ENCODE measurements at places on chromosomes 4 and X.

- peak; percentile 9 for DNase-seq
These were observed 53.4 kb downstream of the ZNF518B start for GRCh38 chr4:10403633-10404445.

GRCh38 chrX:10741003-10741402, 120.6 kb upstream of the MID1 start:
- no peak for DNase-seq

- DNase-seq: no peak
These were observed 931.0 kb downstream of the STIM2 start for GRCh38 chr4:27791640-27792039.

- DNase-seq: peak; percentile 32
These were observed 2.5 kb downstream of the FGF5 start for GRCh38 chr4:80268936-80269335.

- no peak for DNase-seq
These were observed 1372.4 kb downstream of the C4orf33 start for GRCh38 chr4:130468340-130468739.

- no peak for DNase-seq
These were observed 58.0 kb downstream of the CLOCK start for GRCh38 chr4:55488716-55489115.

- DNase-seq: peak; percentile 67
These were observed at the start of gene PARM1 for GRCh38 chr4:74932832-74933561. Gene PARM1, plus strand, starts transcription at chr4:74933116. Its CDS starts 212 bp downstream, at chr4:74933328.

DNA sequence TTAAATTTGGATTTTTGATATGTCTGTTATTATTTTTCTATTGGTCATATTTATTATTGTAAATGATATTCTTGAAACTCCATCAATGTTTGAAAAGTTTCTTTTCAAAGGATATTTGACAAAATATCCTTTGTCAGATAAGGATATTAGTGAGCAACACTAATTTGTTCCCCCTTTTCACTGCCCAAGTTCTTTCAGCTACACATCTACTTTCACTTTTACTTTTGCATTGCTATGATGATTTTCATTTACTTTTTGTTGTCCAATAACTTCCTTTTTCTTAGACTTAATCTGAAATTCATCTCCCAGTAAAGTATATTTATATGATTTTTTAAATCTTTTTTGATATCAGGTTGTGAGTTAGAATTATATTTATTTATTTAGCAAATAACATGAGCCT, 542.3 kb upstream of the ADGRL3 start:
- DNase-seq: no peak

DNA sequence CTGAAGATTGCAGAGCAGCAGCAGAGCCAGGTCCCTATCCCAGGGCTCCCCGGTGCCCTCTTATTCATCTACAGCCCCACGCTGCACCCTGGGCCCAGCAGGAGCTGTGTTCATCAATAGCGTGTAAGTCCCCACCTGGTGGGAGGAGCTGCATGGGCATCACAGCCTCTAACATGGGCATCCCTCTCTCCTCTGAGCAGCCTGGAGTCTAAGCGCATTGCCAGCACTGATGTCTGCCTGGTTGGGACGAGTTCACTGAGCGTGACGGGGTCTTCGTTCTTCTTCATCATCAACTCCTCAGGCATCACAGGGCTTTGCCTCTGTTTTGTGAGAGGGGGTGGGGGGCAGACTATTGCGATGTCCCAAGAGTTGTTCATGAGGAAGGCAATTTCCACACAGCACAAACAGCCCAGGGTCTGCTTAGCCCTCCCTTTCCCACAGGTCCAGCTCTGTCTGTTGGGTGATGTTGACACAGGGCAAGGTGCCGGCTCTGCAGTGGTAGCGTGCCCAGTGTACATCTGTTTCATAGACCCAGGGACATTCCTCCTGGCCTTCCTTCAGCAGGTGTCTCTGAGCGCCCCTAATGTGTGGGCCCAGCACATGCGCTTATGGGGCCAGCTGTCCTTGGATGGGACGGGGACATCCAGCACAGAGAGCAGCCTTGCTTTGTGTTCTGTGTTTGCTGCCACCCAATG, 85.9 kb downstream of the SORCS2 start:
- no peak for DNase-seq

GRCh38 chr4:163540977-163541376, 46.5 kb downstream of the TMA16 start:
- DNase-seq: no peak

GRCh38 chrX:151396042-151396824, 773 bp upstream of the VMA21 start:
- DNase-seq: peak; percentile 76

DNA sequence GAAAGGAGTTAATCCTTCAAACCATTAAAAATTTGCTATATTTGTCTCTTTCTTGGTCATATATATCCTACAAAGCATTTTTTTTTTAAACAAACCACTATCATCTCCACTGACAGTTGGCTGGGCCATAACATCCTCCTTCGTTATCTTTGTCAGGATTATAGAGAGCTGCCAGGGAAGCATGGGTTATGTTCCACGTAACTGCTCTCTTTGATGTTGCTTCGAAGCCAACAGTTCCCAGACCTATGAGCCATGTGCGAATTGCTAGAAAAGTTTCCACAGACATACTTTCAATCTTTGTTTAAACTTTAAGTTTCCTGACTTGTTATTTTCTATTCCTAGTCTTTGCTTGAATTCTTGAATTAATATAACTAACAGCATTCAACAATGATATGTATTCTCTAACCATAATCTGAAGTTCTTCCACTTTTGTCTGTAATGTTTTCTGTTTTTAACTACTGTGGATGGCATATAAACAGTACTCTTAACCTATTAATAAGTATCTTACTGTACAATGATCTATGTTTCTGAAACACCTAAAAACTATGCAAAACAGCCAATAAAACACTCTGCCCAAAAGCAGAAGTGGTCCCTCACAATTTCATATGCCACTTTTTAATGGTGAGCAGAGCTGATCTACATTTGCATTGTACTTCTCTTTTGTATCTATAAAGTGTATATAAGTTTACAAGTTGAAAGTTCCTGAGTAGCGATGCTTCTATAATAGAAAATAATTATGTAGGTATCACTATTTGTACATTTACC, 37.9 kb downstream of the EREG start:
- no peak for DNase-seq

DNA sequence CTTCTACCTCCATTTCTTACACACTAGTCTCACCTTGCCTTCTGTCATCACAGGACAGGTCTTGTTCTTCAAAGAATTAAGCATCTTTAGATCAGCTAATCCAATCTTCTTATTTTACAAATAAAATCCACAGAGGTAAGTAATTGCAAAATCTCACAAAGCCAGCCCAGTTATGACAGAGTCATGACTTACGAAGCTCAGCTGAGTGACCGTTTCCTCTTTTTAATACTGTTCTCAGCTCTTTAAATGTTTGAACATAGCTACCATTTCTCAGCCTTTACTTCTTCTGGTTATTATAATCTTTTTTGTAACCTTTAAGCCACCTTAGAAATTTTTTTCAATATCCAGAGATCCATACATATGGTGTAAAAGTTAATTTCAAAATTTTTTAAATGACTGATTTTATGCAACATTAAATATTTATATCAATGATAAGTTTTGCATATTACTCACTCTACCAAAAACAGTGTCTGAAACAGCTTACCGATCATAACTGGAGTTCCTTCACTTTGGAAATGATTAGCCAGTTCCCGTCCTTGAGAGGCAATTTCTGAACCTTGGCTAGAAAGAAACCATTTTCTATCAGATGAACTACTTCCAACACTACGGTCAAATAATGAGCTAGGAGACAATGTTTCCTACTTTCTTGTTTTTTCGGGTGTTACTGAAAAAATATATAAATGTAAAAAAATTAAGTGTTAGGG, 8.8 kb downstream of the ANKRD37 start:
- DNase-seq: no peak

GRCh38 chr4:5435823-5436222, 272.5 kb downstream of the EVC2 start:
- no peak for DNase-seq

DNA sequence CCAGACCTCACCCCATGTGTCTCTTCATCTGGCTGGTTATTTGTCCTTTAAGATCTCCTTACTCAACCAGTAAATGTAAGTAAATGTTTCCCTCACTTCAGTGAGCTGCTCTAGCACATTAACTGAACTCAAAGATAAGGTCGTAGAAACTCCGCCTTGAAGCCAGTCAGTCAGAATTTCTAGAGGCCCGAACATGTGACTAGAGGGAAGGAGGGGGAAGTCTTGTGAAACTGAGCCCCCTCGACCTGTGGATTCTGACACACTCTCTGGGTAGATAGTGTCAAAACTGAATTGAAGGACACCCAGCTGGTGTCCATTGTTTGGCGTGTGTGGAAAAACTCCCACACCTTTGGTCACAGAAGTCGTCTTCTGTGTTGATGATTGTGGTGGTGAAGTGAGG, 933.9 kb downstream of the ADGRL3 start:
- no peak for DNase-seq

GRCh38 chr4:36343501-36344175, 62.2 kb downstream of the DTHD1 start:
- no peak for DNase-seq

- DNase-seq: peak; percentile 15
These were observed 13.1 kb upstream of the DRP2 start for GRCh38 chrX:101206471-101206870.

DNA sequence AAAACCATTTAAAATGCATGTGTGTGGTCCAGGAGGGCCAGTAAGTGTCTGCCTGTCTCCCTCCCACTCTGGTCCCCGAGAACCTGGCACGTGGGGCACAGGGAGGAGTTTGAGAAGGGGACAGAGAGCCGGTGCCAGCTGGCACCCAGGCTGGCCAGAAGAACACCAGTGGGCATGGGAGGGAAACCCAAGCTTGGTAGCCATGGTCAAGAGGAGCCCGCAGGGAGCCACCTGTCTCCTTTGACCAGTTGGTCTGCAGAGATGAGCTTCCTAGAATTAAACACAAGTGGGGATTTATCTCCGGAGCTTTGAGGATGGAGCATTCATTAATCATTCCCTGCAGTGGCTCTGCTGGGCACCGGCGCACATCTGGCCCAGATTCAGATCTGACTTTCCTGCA, 41.6 kb downstream of the HMX1 start:
- DNase-seq: no peak

DNA sequence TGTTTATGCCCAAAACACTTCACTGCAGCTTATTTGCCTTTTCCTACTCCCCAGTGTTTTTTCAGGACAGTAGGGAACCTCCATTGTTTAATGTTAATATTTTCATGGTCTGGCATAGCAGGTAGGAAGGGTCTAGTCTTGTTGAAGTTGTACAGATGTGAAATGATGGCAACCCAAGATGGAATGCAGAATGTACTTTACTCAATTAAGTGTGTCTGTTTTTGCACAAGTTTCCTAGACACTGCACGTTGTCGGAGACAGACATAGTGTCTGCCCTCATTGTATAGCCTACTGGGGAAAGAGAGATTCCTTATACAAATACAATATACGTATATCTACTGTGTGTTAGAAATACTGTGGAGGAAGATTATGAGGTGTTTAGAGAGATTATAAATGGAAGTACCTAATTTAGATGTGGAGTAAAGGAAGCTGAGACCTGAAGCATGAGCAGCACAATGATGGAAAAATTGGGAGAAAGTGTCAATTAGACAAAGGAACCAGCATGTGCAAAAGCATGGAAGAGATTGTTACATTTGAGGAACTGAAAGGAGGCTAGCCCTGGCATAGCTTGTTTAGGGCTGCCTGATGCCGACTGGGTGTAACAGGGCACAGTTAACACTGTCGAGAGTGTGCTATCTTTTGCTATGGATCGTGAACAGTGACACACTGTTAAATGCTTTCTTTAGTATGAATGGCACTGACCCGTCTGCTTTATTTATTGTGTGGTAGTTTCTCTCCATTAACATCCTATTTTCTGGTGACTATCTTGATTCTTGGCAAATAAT, 18.4 kb downstream of the CPEB2 start:
- DNase-seq: no peak

DNA sequence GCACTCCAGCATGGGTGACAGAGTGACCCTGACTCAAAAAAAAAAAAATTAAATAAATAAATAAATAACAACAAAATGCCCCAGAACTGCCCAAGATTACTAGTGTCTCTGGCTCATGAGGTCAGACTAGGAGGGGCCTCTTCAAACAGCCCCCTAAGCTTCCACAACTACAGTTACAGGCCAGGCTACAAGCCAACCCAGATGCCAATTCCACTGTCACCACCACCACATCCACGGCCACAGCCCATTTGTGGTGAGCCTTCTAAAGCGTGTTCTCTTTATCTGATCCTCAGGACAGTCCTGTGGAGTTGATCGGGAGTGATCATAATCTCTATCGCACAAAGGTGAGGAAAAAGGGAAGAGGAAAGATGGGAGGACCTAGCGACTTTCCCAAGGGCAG, 36.6 kb downstream of the IGFBP7 start:
- no peak for DNase-seq

DNA sequence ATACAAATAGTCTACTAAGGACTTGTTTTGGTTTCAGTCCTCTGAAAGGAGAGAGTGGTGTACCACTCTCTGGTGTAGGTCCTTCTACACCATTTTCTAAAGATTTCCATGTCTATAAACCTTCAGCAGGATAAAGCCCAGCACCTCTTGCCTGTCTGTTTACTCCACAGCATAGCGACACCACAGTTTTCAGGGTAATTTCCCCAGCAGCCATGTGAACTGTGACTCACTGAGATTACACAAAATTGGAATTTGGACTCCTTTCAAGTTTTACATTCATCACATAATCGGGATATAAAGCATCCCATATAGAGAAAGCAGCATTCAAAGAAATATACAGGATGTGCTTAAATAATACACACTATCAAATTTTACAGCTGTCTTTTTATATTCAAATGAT, 229.6 kb downstream of the PRDM5 start:
- DNase-seq: no peak

DNA sequence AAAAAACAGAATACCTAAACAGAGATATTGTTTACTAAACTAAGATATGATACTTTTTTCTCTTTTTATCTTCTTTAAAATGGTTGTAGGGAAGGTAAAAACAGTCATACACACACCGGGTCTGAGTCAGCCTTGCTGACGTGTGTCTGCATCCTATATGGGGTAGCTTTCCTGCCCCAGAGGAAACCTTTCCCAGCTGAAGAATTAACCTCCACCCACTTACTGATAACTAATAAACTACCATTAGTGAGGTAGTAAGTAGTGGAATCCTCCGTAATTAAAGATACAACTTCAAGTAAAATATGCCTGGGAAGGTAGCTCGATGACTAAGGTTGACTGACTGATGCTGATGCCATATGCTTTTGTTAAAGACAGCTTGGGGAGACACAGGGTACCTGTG, 312.2 kb downstream of the DCTD start:
- DNase-seq: no peak

GRCh38 chr4:142021181-142021580, 384.8 kb downstream of the IL15 start:
- no peak for DNase-seq

GRCh38 chr4:127783026-127783769, 1.1 kb downstream of the HSPA4L start:
- DNase-seq: peak; percentile 11
